Activated CD8-positive, alpha-beta T cell treated with anti-CD3 and anti-CD28 coated beads for 36 hours (primary cell): ENCODE measurements at places on chromosomes 7 and 10. TPM values are rescaled to one million over a fixed set of nuclear protein-coding genes. Genes with fewer than 3 reads are reported as not detected.

- no peaks in the 10 kb centered on the region for H3K36me3 ChIP-seq
- H3K27ac ChIP-seq: no peak overlapping the region
- no peak for DNase-seq
- H3K4me3 ChIP-seq: no peak overlapping the region
- H3K27me3 ChIP-seq: no peaks in the 10 kb centered on the region
These were observed 18.4 kb upstream of the AKR1B10 start for GRCh38 chr7:134509010-134509409.

DNA sequence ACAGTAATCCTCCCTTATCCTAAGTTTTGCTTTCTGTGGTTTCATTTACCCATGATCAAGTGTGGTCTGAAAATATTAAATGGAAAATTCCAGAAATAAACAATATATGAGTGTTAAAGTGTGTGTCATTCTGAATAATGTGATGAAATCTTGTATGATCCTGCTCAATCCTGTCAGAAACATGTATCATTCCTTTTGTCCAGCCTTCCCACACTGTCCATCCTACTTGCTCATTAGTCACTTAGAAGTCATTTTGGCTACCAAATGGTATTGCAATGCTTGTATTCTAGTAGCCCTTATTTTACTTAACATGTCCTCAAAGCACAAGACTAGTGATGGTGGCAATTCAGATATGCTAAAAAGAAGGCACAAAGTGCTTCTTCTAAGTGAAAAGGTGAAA is 1211.2 kb upstream of the SORCS1 start:
- no peaks in the 10 kb centered on the region for H3K27me3 ChIP-seq
- no peaks in the 10 kb centered on the region for H3K36me3 ChIP-seq
- H3K4me3 ChIP-seq: no peak overlapping the region
- no peak overlapping the region for H3K27ac ChIP-seq

GRCh38 chr10:230758-231157 is 95.5 kb downstream of the ZMYND11 start:
- H3K27me3 ChIP-seq: no peaks in the 10 kb centered on the region
- no peak for DNase-seq
- H3K27ac ChIP-seq: no peak overlapping the region
- H3K4me3 ChIP-seq: no peak overlapping the region
- H3K4me1 ChIP-seq: peaks cover 18% of the 10 kb centered on the region

- H3K27ac ChIP-seq: no peak overlapping the region
- no peaks in the 10 kb centered on the region for H3K27me3 ChIP-seq
- peaks cover 16% of the 10 kb centered on the region for H3K4me1 ChIP-seq
- H3K36me3 ChIP-seq: peaks cover 2% of the 10 kb centered on the region
These were observed 69.3 kb downstream of the SGMS1 start for GRCh38 chr10:50554376-50554994.

GRCh38 chr7:32462977-32463376 is 27.2 kb downstream of the LSM5 start:
- H3K27me3 ChIP-seq: peaks cover 3% of the 10 kb centered on the region
- no peak overlapping the region for H3K27ac ChIP-seq
- H3K4me1 ChIP-seq: no peaks in the 10 kb centered on the region

DNA sequence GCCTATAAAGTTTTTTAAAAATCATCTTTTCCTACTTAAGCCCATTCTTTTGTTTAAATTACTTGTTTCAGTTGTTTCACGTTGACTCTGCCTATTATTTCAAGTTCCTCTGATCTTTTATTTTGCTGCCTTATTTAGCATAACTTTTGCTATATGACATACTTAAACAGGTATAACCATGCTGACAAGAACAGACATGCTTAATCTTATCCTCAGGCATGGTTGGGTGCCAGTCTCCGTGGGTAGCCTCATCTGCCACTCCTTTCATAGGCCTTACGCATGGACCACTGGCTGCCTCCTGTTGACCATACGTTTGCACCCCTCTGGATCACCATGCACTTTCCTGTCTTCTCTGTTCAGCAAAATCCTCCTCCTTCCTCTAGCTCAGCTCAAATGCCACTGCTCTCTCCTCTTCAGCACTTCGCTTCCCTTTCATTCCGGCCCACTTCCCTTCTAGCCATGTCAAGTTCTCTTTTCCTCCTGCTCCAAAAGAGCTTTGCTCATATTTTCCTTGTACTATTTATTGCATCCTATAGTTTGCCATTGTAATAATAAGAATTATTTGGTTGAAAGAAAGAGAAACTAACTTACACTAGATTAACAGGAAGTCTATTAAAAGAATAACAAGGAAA is 10.0 kb upstream of the TSPAN33 start:
- H3K4me3 ChIP-seq: no peak overlapping the region
- no peaks in the 10 kb centered on the region for H3K36me3 ChIP-seq
- peaks cover 26% of the 10 kb centered on the region for H3K4me1 ChIP-seq
- H3K27me3 ChIP-seq: no peaks in the 10 kb centered on the region
- DNase-seq: no peak
- peak overlapping the region; percentile 70 for H3K27ac ChIP-seq

GRCh38 chr7:63900394-63901203 is 98.0 kb upstream of the ZNF722 start:
- no peaks in the 10 kb centered on the region for H3K27me3 ChIP-seq
- no peaks in the 10 kb centered on the region for H3K4me1 ChIP-seq
- DNase-seq: peak; percentile 87
- no peaks in the 10 kb centered on the region for H3K36me3 ChIP-seq

- no peak overlapping the region for H3K27ac ChIP-seq
- no peaks in the 10 kb centered on the region for H3K4me1 ChIP-seq
- peaks cover 52% of the 10 kb centered on the region for H3K36me3 ChIP-seq
- no peak for DNase-seq
- H3K27me3 ChIP-seq: no peaks in the 10 kb centered on the region
- no peak overlapping the region for H3K4me3 ChIP-seq
These were observed 96.9 kb downstream of the UBE3C start for GRCh38 chr7:157235357-157236333.

DNA sequence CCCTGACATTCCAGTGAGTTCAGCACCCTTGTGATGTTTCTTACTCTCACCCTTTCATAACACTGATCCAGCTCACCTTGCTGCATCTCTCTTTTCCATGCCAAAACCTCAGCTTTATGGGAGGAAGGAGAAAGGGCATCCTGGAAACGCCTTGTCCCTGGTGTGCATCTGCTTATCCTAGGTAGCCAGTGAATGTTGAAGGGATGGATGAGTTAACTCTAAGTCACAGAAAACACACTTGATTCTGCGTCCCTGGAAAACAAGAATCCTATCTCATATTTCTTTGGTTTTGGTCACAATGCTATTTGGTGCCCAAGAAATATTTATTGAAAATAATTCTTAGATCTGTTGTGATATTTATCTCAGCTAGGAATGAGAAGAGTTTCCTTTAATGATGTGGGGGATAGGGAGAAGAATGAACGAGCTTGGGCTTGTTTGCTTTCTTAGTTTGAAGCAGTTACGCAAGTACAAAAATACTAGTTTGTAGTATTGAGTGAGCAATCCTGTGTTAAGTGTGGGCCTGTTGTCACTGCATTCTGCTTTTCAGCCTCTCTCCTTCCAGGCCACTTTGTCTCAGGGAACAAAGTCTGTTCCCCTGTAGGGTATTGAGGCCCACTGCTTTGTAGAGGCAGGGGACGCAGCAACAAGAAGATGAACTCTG is 126.5 kb downstream of the ARID5B start:
- peak overlapping the region; percentile 63 for H3K27ac ChIP-seq
- H3K4me3 ChIP-seq: no peak overlapping the region
- peaks cover 68% of the 10 kb centered on the region for H3K36me3 ChIP-seq
- no peak for DNase-seq
- peaks cover 62% of the 10 kb centered on the region for H3K4me1 ChIP-seq

- H3K4me3 ChIP-seq: peak overlapping the region; percentile 91
- peak overlapping the region; percentile 96 for H3K27ac ChIP-seq
- H3K27me3 ChIP-seq: no peaks in the 10 kb centered on the region
- peak; percentile 44 for DNase-seq
- H3K4me1 ChIP-seq: peaks cover 17% of the 10 kb centered on the region
These were observed 18.6 kb downstream of the OCM2 start for GRCh38 chr7:97971120-97971989.

DNA sequence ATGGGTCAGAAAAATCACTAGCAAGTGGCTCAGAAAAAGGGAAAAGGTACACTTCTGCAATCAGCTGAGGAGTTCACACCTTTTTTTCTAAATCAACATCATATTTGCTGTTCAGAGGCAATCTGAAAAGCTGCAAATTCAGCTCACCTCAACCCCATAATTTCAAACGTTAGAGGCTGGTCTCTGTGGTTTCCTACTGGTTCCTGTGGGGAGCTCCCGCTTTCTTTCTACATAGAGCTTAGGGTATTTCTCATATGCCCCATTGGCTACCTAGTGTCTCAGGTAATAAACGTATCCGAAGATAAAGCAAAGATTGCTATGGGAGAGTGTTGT is 5.2 kb upstream of the ZNF22 start:
- H3K27ac ChIP-seq: no peak overlapping the region
- H3K4me3 ChIP-seq: no peak overlapping the region
- H3K4me1 ChIP-seq: peaks cover 31% of the 10 kb centered on the region
- peaks cover 1% of the 10 kb centered on the region for H3K36me3 ChIP-seq

GRCh38 chr10:49169776-49170175 is 18.4 kb downstream of the TMEM273 start:
- no peak overlapping the region for H3K4me3 ChIP-seq
- no peaks in the 10 kb centered on the region for H3K36me3 ChIP-seq
- peaks cover 7% of the 10 kb centered on the region for H3K4me1 ChIP-seq
- no peaks in the 10 kb centered on the region for H3K27me3 ChIP-seq

DNA sequence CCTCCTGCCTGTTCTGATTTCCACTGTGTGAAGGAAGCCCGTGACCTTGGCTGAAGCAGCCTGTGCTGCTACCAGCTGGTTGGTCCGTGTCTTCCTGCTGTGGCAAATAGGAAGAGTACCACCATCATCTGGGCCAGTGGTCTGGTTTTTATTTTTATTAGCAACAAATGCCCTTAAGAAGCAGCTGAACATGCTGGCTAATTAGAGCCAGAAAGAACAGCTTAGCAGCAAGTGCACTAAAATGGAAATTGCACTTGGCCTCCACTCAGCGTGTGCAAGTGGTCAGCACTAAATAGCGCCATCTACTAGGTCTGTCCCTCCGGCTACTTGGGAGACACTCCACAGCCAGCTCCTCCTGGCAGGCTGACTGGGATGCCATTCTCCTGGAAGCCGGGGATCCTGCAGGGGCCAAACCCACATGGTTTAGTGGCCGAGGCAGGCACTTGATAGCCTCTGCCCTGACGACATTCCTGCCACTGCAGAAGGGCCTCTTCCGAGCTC is 690.3 kb upstream of the FOXK1 start:
- no peaks in the 10 kb centered on the region for H3K27me3 ChIP-seq
- no peak overlapping the region for H3K27ac ChIP-seq
- no peaks in the 10 kb centered on the region for H3K36me3 ChIP-seq
- H3K4me1 ChIP-seq: no peaks in the 10 kb centered on the region
- H3K4me3 ChIP-seq: no peak overlapping the region

DNA sequence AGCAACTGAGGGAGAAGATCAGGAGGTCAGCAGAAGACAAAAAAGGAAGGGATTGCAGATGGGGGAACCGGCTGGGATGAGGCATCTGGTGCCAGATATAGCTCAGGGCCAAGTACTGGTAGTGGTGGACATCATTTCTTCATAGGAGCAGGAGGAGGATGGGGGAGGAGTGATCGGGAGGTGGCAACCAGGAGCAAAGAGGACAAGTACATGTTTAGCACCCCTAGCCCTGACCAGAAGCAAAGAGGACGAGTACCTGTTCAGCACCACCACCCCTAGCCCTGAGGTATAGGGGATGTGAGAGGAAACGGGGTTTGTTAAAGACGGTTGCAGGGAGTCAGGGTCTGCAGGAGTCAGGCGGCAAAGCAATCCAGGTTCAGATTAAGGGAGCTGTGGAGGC is 84.5 kb upstream of the NPS start:
- DNase-seq: no peak
- H3K4me1 ChIP-seq: no peaks in the 10 kb centered on the region
- no peak overlapping the region for H3K4me3 ChIP-seq
- H3K27me3 ChIP-seq: peaks cover 1% of the 10 kb centered on the region

DNA sequence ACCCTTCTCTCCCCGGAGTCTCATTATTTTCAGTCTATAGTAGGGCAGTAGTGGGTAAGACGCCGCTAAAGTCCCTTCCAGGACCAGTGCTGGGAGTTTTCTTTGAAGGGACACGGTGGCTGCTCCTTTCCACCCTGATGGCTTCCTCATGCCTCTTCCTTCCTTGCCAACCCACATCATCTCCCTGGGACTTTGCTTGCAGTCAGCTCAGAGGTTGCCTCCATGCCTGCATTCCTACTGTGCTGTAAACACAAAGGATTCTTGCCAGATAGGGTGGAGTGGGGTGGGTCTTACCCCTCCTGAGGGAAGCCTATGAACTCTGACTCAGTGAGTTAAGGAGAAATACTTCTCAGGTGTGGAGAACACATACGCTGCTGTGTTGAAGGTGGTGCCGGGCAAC is 59.9 kb upstream of the IGFBP3 start:
- H3K27me3 ChIP-seq: no peaks in the 10 kb centered on the region
- H3K27ac ChIP-seq: no peak overlapping the region
- no peak overlapping the region for H3K4me3 ChIP-seq
- DNase-seq: no peak
- peaks cover 7% of the 10 kb centered on the region for H3K4me1 ChIP-seq
- H3K36me3 ChIP-seq: peaks cover 2% of the 10 kb centered on the region

DNA sequence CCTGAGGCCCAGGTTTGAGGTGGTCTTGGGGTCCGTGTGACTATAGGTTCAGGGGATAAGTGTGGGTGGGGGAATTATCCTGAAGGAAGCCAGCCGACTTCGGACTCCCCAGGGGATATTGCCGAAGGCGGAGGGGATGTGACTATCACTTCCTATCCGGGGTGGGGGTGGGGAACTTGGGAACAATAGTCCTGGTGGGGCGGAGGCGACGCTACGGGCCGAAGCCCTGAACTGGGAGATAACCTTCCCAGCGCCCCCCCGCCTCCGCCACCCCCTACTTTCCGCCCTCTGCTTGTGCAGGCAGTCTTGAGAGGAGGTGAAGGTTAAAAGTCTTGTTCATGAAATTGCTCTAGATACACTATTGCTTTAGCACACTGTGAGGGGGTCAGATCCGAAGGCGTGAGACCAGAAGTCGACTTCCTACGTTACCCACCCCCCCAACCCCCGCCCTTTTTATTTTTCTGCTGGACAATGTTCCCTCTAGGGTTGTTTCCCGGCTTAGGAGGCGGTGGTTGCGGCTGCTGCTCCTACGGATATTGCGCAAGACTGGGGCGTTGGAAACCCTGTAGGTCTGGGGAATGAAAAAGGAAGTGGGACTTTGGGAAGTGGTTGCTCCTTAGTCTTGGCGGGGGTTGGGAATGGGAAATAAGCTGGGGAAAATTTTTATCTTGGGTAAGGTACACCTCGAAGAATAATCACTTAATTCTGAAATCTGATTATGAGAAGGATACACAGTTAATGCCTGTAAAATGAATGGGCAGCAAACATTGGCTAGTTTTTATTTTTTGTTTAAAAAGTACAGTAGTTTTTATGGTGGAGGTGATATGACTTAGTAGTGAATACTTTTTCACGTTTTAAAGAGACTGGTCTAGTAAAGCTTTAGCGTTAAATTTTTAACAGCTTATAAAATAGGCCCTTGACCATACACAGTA is 1.5 kb downstream of the PTPN12 start:
- no peaks in the 10 kb centered on the region for H3K27me3 ChIP-seq
- peaks cover 23% of the 10 kb centered on the region for H3K4me1 ChIP-seq
- H3K27ac ChIP-seq: peak overlapping the region; percentile 55
- H3K36me3 ChIP-seq: no peaks in the 10 kb centered on the region
- peak; percentile 12 for DNase-seq

The CCAR1 gene
- total RNA-seq: 101 TPM

The FXYD4 gene
- total RNA-seq: not detected

The ABCA13 gene
- not detected for total RNA-seq

The CCL24 gene
- total RNA-seq: not detected

The MARCHF5 gene
- total RNA-seq: 29.3 TPM

The TMEM26 gene
- total RNA-seq: not detected

The TAS2R5 gene
- total RNA-seq: 0.83 TPM

The GNG11 gene
- not detected for total RNA-seq

The LIPN gene
- not detected for total RNA-seq

The GOLGA7B gene
- total RNA-seq: 1.1 TPM
